Uterus (tissue), 4 donors: ENCODE measurements at places on chromosomes 4 and X. TPM values are rescaled to one million over a fixed set of nuclear protein-coding genes. Genes with fewer than 3 reads are reported as not detected.

ABCD1 gene
- 2.9 TPM for total RNA-seq

FGG gene
- total RNA-seq: not detected

MTMR1 gene
- 1.2 TPM for total RNA-seq

DNA sequence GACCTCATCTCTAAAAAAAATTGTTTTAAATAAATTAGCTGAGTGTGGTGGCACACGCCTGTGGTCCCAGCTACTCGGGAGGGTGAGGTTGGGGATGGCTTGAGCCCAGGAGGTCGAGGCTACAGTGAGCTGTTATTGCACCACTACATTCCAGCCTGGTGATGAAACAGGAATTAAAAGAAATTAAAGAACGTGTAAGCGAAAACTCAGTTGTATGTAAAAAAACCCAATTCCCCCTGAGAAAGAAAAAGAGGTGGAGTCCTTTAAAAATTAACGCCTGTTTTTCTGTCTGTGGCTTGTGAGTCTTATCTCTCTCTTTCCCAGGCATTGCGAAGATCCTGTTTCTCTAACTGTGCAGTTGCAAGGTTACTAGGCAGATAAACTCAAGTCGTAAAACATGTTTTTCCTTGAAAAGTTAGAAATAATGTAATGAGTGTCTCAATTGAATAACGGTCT, 22.1 kb downstream of the EPGN start:
- no peaks in the 10 kb centered on the region for H3K4me1 ChIP-seq
- no peak overlapping the region for H3K4me3 ChIP-seq
- no peak for DNase-seq
- H3K36me3 ChIP-seq: no peaks in the 10 kb centered on the region
- no peaks in the 10 kb centered on the region for H3K27me3 ChIP-seq

DNA sequence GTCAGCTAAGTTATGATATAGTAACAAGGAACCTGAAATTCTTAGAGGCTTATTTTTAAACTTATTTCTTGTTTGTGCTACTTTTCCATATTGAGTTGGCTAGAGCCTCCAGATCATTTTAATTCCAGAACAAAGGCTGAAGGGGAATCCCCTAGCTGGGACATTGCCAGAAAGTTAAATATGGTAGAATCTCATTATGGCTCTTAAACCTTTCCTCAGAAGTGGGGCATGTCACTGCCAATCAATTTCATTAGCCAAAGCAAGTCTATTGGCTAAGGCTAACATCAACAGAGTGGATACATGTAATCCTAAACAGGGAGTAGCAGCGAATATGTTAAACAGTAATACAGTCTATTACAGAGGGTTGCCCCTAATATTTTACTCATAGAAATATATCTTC, 47.0 kb downstream of the FTHL17 start:
- no peak overlapping the region for H3K27ac ChIP-seq
- H3K4me3 ChIP-seq: no peak overlapping the region

DNA sequence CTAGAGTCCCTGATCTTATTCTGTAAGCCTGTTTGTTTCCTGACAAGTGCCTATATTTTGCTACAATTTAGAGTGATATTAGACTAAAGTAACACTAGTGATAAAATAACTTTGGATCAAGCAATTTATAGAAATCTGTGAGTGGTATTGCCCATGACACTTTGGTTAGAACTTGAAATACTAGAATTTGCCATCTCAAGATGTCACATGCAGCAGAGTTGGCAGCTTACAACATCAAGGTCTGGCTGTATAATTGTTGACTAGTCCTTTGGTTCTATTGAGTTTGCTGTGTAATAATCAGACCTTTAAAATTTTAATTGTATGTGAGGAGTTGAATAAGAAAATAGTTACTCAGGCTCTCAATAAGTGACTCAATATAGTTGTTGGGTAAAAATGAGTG, 167.1 kb downstream of the RAPGEF2 start:
- no peaks in the 10 kb centered on the region for H3K4me1 ChIP-seq
- no peak for DNase-seq
- no peak overlapping the region for H3K27ac ChIP-seq
- H3K27me3 ChIP-seq: no peaks in the 10 kb centered on the region

- H3K27me3 ChIP-seq: no peaks in the 10 kb centered on the region
- H3K36me3 ChIP-seq: no peaks in the 10 kb centered on the region
- no peak overlapping the region for H3K4me3 ChIP-seq
Observed at GRCh38 chr4:119110121-119110520, 25.5 kb upstream of the MYOZ2 start.

- H3K27ac ChIP-seq: peak overlapping the region; percentile 74
- H3K4me1 ChIP-seq: no peaks in the 10 kb centered on the region
- H3K36me3 ChIP-seq: no peaks in the 10 kb centered on the region
Observed at GRCh38 chrX:136115904-136116297, 31.4 kb upstream of the FHL1 start.

DNA sequence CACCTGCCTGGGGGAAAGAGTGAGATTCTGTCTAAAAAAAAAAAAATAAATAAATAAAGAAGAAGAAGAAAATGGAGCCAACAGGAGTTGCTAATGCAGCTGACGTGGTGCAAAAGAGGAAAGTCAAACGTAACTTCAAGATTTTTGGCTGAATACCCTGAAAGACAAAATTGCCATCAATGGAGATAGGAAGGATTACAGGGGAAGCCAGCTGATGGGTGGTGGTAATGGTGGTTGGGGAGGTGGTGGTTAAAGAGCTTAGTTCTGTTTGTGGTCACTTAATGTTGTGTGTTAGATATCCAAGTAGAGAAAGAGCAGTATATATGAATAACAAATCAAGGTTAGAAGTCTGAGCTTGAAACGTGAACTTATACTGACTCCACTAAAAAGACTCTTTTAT, 225.4 kb downstream of the ARHGAP24 start:
- H3K27ac ChIP-seq: no peak overlapping the region
- H3K4me3 ChIP-seq: no peak overlapping the region
- H3K27me3 ChIP-seq: no peaks in the 10 kb centered on the region

DNA sequence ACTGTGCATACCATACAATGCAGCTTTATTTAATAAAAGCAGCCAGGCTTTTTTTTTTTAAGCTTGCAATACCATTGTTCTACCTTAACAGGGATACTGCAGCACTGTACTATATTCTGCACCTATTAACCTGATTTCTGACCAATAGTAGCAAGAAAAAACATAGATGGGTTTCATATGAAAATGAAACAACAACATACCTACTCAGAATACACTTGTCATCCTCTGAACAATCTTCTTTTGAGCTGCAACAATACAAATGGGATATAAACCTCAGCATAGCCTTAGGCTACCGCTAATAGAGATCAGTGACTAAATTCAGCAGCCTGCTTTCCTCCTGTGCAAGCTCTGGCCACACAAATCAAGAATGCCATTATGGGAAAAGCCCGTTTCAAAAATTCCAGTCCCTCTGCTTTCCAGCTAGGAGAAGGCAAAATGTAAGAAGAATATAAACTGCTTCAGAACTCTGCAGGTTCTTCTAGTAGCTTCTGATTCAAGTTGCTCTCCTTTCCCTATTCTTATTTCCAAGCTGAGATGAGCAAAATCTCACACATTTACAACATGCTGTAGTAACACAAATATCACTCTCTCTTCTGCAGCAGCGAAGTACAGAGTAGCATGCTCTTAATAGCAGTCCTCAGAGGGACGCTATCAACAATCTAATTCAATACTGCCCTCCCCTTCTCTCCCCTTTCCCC, 143.4 kb downstream of the KLHL13 start:
- no peak for DNase-seq
- no peaks in the 10 kb centered on the region for H3K27me3 ChIP-seq
- no peaks in the 10 kb centered on the region for H3K36me3 ChIP-seq
- H3K27ac ChIP-seq: no peak overlapping the region
- H3K4me1 ChIP-seq: no peaks in the 10 kb centered on the region

GRCh38 chrX:3176439-3176820, 135.2 kb downstream of the ARSF start:
- H3K36me3 ChIP-seq: no peaks in the 10 kb centered on the region
- no peaks in the 10 kb centered on the region for H3K27me3 ChIP-seq
- H3K27ac ChIP-seq: peak overlapping the region; percentile 18
- H3K4me1 ChIP-seq: no peaks in the 10 kb centered on the region
- no peak overlapping the region for H3K4me3 ChIP-seq
- no peak for DNase-seq

GRCh38 chrX:50863471-50863870, 47.1 kb upstream of the BMP15 start:
- no peak overlapping the region for H3K4me3 ChIP-seq
- H3K4me1 ChIP-seq: no peaks in the 10 kb centered on the region
- H3K36me3 ChIP-seq: no peaks in the 10 kb centered on the region
- H3K27ac ChIP-seq: no peak overlapping the region
- peaks cover 6% of the 10 kb centered on the region for H3K27me3 ChIP-seq
- no peak for DNase-seq

DNA sequence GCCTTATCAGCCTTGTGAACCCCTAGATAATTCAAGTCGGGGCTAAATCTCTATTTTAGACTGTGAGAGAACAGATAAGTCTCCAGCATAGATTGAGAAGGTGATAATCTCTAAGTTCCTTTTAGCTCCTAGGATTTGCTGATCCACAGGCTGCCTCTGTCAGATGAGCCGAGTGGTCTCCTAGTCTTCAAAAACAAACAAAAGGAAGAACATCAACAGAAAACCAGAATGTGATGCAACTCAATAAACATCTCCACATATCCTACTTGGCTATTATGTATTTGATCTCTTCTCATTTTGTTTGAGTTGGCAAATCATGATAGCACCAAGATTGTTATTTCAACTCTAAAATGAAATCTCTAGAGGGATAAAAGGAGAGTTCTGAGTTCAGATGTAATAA, 88.4 kb upstream of the SLC7A11 start:
- H3K4me1 ChIP-seq: no peaks in the 10 kb centered on the region
- H3K36me3 ChIP-seq: no peaks in the 10 kb centered on the region
- no peak overlapping the region for H3K27ac ChIP-seq
- H3K27me3 ChIP-seq: no peaks in the 10 kb centered on the region

DNA sequence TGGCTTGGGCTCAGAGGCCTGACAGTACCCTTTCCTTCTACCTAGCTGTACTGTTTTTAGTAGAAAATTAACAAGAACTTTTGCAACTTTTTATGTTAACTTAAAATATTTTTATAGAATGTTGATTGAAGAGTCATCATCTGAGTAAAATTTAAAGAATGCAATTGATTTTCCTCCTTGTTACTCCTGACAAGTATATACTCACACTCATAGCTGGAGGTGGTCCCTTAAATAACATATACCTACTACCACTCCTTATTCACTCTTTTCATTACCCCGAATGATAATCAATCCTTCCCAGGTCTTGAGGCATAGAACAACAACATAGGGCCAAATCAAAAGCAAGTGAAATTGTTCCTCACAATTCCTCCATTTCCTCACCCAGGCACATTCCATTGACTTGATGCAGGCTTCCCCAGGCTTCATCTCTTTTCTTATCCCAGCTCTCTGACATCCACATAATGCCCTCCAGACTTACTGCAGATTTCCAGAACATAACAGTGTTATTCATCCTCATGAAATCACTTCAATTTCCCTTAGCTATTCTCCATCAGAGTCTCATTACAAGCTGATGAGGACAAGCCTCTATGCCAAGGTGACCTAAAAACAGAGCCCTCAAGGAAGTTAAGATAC, 73.2 kb upstream of the ANXA10 start:
- H3K4me1 ChIP-seq: no peaks in the 10 kb centered on the region
- no peak overlapping the region for H3K27ac ChIP-seq
- H3K36me3 ChIP-seq: no peaks in the 10 kb centered on the region
- no peak overlapping the region for H3K4me3 ChIP-seq
- H3K27me3 ChIP-seq: no peaks in the 10 kb centered on the region
